Glomerular endothelial cell (primary cell): ENCODE measurements at places on chromosomes 1 and 21. TPM values are rescaled to one million over a fixed set of nuclear protein-coding genes. Genes with fewer than 3 reads are reported as not detected.

TEX38 gene
- not detected in 2 replicates for total RNA-seq

MCOLN3 gene
- not detected in 2 replicates for total RNA-seq

CADM3 gene
- 0.76 TPM in 1 of 2 replicates, not detected in the other for total RNA-seq

OPRD1 gene
- under 0.01 TPM in 1 of 2 replicates, not detected in the other for total RNA-seq

AGPAT3 gene
- total RNA-seq: 47.4 and 60.0 TPM in 2 replicates

DNASE2B gene
- total RNA-seq: not detected in 2 replicates

CFHR3 gene
- total RNA-seq: not detected in 2 replicates

CALML6 gene
- total RNA-seq: 0.18 and 1.4 TPM in 2 replicates

DDAH1 gene
- total RNA-seq: 55.1 and 56.1 TPM in 2 replicates

LINGO4 gene
- not detected in 2 replicates for total RNA-seq

FBLIM1 gene
- total RNA-seq: 191 and 231 TPM in 2 replicates

RPS6KC1 gene
- 14.0 and 18.4 TPM in 2 replicates for total RNA-seq

TMOD4 gene
- total RNA-seq: not detected in 2 replicates

KRTAP20-4 gene
- total RNA-seq: not detected in 2 replicates
